ENCODE measurements at places on chromosomes 13 and 19. TPM values are rescaled to one million over a fixed set of nuclear protein-coding genes. Genes with fewer than 3 reads are reported as not detected.

GRCh38 chr13:97384371-97384770 lies 49.6 kb upstream of the RAP2A start:
- H3K36me3 ChIP-seq: peaks cover 28% of the 10 kb centered on the region
- H3K27ac ChIP-seq: no peak overlapping the region
- no peak for DNase-seq
- H3K4me1 ChIP-seq: peaks cover 34% of the 10 kb centered on the region

GRCh38 chr13:63540061-63540460 lies 2124.4 kb upstream of the PCDH20 start:
- DNase-seq: no peak
- no peak overlapping the region for H3K4me3 ChIP-seq
- no peaks in the 10 kb centered on the region for H3K27me3 ChIP-seq
- no peaks in the 10 kb centered on the region for H3K4me1 ChIP-seq
- no peak overlapping the region for H3K27ac ChIP-seq
- H3K36me3 ChIP-seq: no peaks in the 10 kb centered on the region

- H3K27me3 ChIP-seq: no peaks in the 10 kb centered on the region
- no peaks in the 10 kb centered on the region for H3K36me3 ChIP-seq
- H3K4me3 ChIP-seq: no peak overlapping the region
- H3K27ac ChIP-seq: peak overlapping the region; percentile 58
- no peak for DNase-seq
These were observed 11.6 kb downstream of the ATP4B start for GRCh38 chr13:113646376-113646775.

DNA sequence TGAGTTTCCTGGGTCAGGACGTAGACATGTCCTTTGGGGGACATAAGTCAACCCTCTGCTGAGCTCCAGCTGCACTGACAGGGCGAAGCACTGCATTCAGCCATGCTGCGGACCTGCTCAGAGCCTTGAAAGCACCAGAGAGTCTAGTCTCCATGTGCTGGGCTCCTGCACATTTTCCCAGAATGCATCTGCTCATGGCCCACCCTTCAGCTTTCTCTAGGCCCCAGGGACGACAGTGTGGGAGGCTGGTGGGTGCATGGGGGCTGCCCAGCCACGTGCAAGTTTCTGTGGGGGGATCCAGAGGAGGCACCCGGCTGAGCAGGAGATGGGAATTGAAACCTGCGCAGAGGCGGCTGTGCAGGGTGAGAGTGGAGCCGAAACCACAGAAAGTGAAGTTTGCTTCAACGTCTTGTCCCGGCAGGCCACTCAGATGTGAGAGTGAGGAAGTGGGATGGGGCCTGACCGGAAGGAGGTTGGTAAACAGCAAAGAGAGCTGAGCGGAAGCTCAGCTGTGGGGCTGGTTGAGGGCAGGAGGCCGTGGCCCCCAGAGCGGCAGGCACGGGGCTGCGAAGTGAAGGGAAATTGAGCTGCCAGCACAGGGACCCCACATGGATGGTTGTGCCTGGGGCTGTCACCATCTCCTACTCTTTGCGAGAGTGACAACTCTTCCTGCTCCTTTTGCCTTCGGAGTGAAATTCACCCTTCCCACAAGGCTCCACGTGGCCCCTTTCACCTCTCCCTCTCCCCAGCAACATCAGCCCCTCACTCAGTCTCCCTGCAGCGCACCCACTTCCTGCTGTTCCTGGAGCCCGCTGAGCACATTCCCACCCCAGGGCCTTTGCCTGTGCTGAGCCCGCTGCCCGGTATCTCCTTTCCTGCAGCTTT lies 11.8 kb downstream of the PGLS start:
- H3K36me3 ChIP-seq: no peaks in the 10 kb centered on the region
- DNase-seq: no peak
- peak overlapping the region; percentile 95 for H3K27ac ChIP-seq
- H3K27me3 ChIP-seq: no peaks in the 10 kb centered on the region
- H3K4me1 ChIP-seq: peaks cover 20% of the 10 kb centered on the region

- no peaks in the 10 kb centered on the region for H3K4me1 ChIP-seq
- DNase-seq: no peak
- no peaks in the 10 kb centered on the region for H3K27me3 ChIP-seq
- no peak overlapping the region for H3K27ac ChIP-seq
These were observed 411.6 kb upstream of the SLITRK5 start for GRCh38 chr13:87259479-87260083.

DNA sequence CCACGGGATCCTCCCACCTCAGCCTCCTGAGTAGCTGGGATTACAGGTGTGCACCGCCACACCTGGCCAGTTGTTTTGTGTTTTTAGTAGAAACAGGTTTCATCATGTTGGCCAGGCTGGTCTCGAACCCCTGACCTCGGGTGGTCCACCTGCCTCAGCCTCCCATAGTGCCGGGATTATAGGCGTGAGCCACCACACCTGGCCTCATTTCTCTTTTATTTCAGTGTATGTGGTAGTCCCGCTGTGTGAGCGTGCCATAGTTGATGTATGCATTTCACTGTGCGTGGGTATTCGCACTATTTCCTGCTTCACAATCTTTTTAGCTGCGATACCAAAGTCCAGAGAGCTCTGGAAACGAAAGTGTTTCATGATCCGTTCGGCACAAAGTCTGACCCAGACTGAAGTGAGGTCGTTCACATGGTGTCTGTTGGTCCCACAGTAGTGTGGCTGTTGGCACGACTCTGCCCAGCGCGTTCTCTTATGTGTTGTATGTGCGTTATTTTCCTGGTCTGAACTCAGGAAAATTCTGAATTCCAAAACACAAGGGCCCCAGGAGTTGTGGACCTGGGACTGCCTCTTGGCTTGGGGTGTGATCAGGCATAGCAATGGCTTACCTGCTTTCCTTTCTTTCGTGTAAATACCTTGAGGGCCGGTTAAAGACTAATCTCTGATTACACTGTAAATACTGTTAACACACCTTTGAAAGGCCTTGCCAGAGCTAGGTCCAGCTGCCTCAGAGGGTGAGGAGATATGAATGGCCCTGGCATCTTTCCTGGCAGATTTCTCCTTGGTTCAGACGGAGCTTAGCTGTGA lies 8.6 kb downstream of the EPN1 start:
- no peak for DNase-seq
- no peak overlapping the region for H3K4me3 ChIP-seq
- H3K36me3 ChIP-seq: peaks cover 3% of the 10 kb centered on the region
- H3K27ac ChIP-seq: no peak overlapping the region
- H3K27me3 ChIP-seq: no peaks in the 10 kb centered on the region

- no peak for DNase-seq
- peaks cover 2% of the 10 kb centered on the region for H3K27me3 ChIP-seq
- peaks cover 33% of the 10 kb centered on the region for H3K4me1 ChIP-seq
- H3K36me3 ChIP-seq: no peaks in the 10 kb centered on the region
These were observed 5.3 kb upstream of the MYBPC2 start for GRCh38 chr19:50427318-50427925.

- H3K36me3 ChIP-seq: no peaks in the 10 kb centered on the region
- H3K4me3 ChIP-seq: peak overlapping the region; percentile 33
- H3K27ac ChIP-seq: peak overlapping the region; percentile 81
- no peaks in the 10 kb centered on the region for H3K27me3 ChIP-seq
These were observed 47.0 kb downstream of the FOXO1 start for GRCh38 chr13:40619479-40619814.

DNA sequence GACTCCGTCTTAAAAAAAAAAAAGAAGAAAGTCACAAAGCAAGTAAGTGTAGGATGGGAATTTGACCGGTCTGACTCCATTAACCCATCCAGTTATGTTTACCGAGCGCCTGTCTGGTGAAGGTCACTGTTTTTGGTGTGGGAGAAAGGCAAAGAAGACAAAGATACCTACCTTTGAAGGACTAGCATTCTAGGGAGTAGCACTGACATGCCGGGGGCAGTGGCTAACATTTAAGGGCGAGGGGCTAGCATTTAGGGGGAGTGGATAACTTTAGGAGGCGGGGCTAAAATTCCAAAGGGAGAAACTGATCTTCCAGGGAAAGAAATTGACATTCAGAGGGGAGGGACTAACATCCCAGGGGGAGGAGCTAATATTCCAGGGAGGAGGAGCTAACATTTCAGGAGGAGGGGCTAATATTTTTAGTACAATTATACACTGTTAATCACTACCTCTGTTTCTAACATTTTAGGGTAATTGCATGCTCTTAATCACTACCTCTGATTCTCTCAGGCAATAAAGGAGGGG lies 8.7 kb downstream of the GPR32 start:
- H3K27ac ChIP-seq: peak overlapping the region; percentile 60
- H3K27me3 ChIP-seq: peaks cover 42% of the 10 kb centered on the region
- DNase-seq: no peak
- H3K4me1 ChIP-seq: peaks cover 19% of the 10 kb centered on the region
- H3K4me3 ChIP-seq: no peak overlapping the region

- no peak overlapping the region for H3K4me3 ChIP-seq
- H3K27me3 ChIP-seq: no peaks in the 10 kb centered on the region
- DNase-seq: no peak
- H3K4me1 ChIP-seq: no peaks in the 10 kb centered on the region
- H3K27ac ChIP-seq: no peak overlapping the region
These were observed 4.3 kb upstream of the POSTN start for GRCh38 chr13:37602733-37603381.

DNA sequence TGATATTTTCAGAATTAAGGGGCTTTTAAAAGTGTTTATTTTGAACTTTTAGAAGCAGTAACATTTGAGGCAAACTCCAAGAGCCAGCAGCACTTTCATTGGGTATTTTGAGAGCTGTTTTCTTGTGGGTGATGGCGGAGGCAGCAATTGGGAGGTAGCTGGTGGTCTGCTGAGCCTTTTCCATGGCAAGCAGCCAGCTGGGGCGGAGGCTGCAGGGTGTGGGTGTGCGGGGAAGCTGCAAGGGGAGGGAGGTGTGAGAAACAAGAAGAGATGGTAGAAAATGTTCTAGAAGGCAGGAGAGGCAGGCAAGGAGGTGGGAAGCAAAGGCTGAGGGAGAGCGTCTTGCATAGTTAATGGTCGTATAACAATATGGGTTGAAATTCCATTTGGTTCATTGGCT lies 223.4 kb upstream of the HTR2A start:
- no peak for DNase-seq
- no peak overlapping the region for H3K4me3 ChIP-seq
- no peaks in the 10 kb centered on the region for H3K36me3 ChIP-seq
- no peaks in the 10 kb centered on the region for H3K4me1 ChIP-seq

DNA sequence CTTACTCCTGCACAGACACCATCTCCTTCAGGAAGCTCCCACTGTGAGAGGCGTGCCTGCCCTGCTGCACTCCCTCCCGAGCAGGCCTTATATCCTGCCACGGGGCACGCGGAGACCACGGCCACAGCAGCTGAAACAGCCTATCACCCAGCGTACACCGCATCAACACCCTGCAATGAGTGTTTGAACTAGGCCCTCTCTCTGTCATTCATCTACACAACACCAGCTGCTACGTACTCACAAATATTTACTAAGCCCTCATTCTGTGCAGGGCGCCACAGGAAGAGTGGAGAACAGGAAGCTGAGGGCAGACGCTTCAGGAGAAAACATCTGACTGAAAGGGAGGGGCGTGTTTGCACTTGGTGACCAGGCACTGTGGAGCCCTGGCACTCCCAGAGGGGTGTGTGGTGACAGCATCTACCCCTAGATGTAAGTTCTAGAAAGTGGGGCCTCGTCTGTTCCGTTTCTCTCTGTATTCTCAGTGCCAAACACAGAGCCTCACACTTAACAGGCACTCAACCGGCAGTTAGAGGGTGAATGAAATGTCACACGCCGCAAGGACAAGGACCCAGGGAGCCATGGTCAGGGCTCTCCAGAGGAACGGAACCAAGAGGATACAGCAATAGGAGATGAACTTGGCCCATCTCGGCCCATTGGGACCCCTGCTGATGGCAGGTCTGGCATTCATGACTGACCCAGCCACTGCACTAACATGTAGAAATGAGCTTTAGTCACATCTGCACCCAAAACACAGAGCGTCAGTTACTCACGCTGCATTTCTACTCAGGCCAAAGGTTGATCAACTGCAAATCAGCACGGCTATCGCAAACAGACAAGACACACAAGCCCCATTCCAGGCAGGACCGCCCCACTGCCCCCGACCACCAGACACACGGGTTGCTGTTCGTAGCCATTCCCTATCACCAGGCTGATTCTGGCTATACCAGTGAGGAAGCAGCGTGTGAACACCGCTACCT lies 15.7 kb downstream of the RANBP3 start:
- peak overlapping the region; percentile 95 for H3K27ac ChIP-seq
- peak overlapping the region; percentile 89 for H3K4me3 ChIP-seq
- H3K27me3 ChIP-seq: no peaks in the 10 kb centered on the region
- H3K4me1 ChIP-seq: peaks cover 97% of the 10 kb centered on the region
- DNase-seq: peak; percentile 58

- no peak overlapping the region for H3K27ac ChIP-seq
- no peak for DNase-seq
These were observed 13.6 kb downstream of the MBNL2 start for GRCh38 chr13:97235549-97236231.

GRCh38 chr13:46183018-46183946 lies 1.3 kb upstream of the LCP1 start:
- H3K4me3 ChIP-seq: peak overlapping the region; percentile 75
- H3K4me1 ChIP-seq: peaks cover 53% of the 10 kb centered on the region
- no peak for DNase-seq
- peaks cover under 1% of the 10 kb centered on the region for H3K36me3 ChIP-seq
- no peaks in the 10 kb centered on the region for H3K27me3 ChIP-seq

DNA sequence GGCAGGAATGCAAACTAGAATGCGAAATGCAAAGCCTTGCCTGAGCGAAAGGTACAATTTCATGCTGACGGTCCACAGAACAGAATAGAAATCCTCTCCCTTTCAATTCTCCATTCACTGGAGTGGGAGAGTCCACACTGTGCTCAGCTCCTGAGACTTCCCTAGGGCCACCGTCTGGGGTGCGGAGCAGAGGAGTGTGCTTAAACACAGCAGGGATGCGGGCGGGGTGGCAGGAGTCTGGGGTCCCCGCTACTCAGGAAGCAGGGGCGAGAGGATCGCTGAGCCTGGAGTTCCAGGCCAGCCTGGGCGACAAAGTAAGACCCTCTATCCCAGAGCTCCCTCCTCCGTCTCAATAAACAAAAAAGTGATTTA lies 552 bp upstream of the ZNF816 start:
- H3K27ac ChIP-seq: peak overlapping the region; percentile 95
- peak overlapping the region; percentile 94 for H3K4me3 ChIP-seq
- H3K36me3 ChIP-seq: peaks cover 26% of the 10 kb centered on the region
- H3K27me3 ChIP-seq: no peaks in the 10 kb centered on the region
- peaks cover 26% of the 10 kb centered on the region for H3K4me1 ChIP-seq

DNA sequence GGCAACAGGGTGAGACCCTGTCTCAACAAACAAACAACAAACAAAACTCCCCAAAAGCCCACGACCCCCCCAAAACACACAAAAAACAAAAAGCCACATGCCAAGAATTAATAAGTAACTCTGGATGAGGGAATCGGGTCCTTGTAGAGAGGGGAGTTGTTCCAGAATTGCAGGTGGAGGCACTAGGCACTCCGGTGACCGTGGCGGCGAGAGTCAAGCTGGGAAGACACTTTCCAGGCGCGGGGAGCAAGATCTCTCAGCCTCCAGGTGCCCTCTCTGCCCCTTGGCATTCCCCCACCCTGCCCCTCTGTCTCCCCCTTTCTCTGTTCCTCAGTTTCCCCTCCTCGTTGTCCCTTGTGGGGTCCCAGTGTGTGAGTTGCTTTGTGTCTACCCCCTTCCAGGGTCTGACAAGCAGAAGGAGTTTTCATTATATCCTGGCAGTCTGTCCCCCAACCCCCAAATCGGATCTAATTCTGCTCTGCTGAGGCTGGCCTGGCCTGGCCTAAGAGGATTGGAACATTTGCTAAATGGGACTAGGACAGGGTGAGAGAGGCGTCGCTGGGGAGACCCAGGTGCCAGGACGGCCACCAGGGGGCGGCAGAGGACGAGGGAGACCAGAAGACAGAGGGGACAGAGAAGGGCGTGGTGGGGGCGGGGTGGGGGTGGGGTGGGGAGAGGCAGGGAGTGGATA lies 8.3 kb upstream of the CRX start:
- no peaks in the 10 kb centered on the region for H3K36me3 ChIP-seq
- H3K27me3 ChIP-seq: peaks cover 5% of the 10 kb centered on the region
- peak; percentile 58 for DNase-seq
- no peak overlapping the region for H3K27ac ChIP-seq
- H3K4me3 ChIP-seq: no peak overlapping the region

Gene ENOX1
- polyA plus RNA-seq: not detected

Gene CGB8
- polyA plus RNA-seq: not detected

Gene ZNF541
- not detected for polyA plus RNA-seq
